Natural killer cell treated with Interleukin-12 subunit alpha and Interleukin-12 subunit beta and Interleukin-15 and Interleukin-18, amount 100 ng/mL, for 72 hours (primary cell): ENCODE measurements at places on chromosomes 16 and 17. TPM values are rescaled to one million over a fixed set of nuclear protein-coding genes. Genes with fewer than 3 reads are reported as not detected.
A peak's percentile ranks its signal among the peaks of the same experiment; 100 is the strongest.

GRB2 gene
- total RNA-seq, result 198 TPM

TM4SF5 gene
- total RNA-seq, result not detected

DNA sequence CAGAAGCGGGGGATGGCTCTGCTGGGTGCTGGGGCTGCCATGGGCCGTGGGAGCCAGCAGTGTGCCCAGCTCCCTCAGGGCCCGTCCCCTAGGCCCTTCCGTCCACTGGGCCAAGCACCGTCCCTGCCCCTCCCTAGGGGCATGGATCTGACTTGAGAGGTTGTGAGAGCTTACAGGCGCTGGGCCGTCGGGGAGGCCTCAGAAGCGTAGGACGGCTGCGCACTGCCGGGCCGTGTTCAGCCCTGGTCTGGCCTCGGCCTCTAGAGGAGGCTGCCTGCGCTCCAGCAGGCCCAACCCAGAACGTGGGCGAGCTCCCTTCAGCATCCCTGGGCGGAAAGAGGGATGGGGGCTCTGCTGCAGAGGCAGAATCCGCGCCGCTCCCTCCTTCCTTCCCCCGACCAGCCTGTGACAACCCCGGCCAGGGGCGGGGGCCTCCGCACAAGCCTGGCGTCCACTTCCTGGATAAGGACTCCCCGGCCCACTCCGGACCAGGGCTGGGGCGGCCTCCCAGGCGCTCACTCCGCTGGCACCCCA lies 685 bp upstream of the MPG start:
- DNase-seq, result no peak

DNA sequence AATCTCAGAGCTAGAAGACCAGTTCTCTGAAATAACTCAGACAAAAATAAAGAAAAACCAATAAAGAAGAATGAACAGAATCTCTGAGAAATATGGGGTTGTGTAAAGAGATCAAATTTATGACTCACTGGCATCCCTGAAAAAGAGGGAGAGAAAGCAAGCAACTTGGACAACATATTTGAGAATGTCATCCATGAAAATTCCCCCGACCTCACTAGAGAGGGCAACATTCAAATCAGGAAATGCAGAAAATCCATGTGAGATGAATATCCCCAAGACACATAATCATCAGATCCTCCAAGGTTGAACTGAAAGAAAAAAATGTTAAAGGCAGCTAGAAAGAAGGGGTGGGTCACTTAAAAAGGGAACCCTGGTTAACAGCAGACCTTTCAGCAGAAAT lies 32.1 kb downstream of the TANC2 start:
- no peak for DNase-seq

- DNase-seq, result peak; percentile 89
Observed at GRCh38 chr16:31265329-31266245, 5.8 kb downstream of the ITGAM start.

DNA sequence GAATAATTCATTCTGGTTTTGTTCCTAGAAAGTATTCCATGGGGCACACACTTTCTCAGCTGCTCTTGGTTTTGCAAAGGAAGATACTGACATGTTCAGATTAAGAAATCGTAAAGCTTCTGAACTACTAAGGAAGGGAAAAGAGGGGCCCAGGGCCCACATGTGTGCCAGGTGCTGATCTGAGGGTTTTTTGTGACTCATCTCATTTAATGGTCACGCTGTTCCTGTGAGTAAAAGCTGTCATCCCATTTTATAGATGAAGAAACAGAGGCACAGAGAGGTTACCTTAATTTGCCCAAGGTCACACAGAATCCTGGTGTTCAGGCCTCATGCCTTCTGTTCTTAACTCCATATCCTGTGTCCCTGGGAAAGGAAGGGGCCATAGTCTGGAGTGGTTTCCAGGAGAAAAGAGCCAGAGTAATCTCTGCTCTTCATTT lies 113.2 kb downstream of the MSI2 start:
- DNase-seq, result no peak

DNA sequence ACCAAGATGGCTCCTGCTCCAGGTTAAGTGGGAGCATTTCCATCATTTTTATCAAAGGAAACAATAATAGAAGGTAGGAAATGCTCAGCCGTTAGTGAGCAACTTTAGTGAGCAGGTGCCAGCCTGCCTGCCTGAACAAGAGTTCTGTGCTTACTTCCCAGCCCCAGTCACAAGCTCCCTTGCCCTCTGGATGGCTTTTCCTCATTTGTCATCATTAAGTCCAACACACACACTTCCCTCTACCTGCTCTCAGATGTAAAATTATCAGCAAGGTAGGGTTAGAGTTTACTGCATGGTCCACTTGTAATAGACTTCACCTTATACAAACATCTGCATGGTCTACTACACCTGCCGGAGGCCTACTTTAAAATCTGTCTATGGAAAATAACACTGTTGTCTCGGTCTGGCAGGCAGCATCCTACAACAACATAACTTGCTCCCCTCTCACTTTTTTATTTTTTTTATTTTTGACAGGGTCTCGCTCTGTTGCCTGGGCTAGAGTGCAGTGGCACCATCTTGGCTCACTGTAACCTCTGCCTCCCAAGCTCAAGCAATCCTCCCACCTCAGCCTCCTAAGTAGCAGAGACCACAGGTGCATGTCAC lies 12.7 kb downstream of the TEX2 start:
- DNase-seq, result no peak

GRCh38 chr16:76287466-76287865 lies 10.3 kb downstream of the CNTNAP4 start:
- DNase-seq, result no peak

DNA sequence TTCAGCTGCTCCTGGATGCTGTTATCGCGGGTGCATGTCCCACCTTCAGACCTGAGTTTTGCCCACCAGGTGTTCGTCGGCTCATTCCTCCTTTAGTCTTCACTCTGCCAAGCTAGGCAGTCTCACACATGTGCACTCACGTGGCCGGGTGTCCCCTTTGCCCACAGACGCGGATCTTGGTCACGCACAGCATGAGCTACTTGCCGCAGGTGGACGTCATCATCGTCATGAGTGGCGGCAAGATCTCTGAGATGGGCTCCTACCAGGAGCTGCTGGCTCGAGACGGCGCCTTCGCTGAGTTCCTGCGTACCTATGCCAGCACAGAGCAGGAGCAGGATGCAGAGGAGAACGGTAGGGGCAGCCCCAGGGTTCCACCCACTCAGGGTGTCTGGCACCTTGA lies 133.1 kb downstream of the ABCC6 start:
- DNase-seq, result no peak
